ENCODE measurements at places on chromosomes 12 and 14. TPM values are rescaled to one million over a fixed set of nuclear protein-coding genes. Genes with fewer than 3 reads are reported as not detected.

The ANP32D gene
- total RNA-seq, result 1.3 TPM

The ABCC9 gene
- 20.6 TPM for total RNA-seq

The PTPRR gene
- total RNA-seq, result 20.9 TPM

The CACNA2D4 gene
- 2.6 TPM for total RNA-seq

The C1R gene
- 26.2 TPM for total RNA-seq

Data from dorsolateral prefrontal cortex (tissue), 122 donors.